ENCODE measurements at places on chromosomes 3 and 15.

- DNase-seq: no peak
Observed at GRCh38 chr3:116084999-116085791, 360.1 kb downstream of the LSAMP start.

GRCh38 chr15:81885135-81885534, 160.7 kb downstream of the MEX3B start:
- no peak for DNase-seq

DNA sequence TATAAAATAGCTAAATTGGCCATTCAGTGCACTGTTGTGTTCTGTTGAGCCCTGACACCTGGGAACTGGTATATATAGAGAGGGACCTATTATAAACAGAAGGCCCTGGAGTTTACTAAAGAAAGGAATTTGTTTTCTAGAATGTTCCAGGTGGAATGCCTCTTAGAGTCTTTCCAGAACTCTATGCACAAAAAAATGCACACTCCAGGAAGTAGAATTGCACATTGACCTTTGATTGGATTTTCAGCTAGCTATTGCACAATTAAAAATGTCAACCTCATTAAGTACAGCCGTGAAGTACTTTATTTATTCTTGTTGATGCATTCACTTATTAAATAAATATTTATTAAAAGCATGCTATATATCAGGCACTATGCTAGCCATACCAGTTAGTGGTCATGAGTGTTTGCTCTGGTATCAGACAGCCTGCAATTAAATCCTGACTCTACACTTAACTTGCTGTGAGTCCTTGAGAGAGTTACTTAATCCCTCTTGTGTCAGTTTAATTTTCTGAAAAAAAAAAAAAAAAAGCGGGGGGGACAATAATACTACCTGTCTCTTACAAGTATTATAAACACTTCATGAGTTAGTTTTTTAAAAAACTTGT, 40.8 kb downstream of the NDUFB4 start:
- no peak for DNase-seq

GRCh38 chr3:159660901-159661300, 327.7 kb upstream of the IL12A start:
- no peak for DNase-seq

DNA sequence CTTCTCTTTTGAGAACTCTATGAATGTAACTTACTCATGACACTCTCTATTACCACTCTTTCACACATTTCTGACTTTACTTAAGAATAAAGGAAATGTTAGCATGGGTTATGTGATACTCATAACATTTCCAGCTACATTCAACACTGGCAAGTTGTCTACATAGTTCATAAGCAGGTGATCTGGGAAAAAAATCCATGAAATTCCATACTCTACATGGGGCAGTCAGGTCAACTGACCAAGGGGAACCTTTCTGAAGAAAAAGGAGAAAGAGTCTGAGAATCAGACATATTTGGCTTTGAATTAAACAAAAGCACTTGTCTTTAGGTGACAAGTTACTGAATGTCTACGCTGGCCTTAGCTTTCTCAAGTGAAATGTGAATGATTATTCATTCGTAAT, 329.1 kb upstream of the ROBO1 start:
- DNase-seq: no peak

DNA sequence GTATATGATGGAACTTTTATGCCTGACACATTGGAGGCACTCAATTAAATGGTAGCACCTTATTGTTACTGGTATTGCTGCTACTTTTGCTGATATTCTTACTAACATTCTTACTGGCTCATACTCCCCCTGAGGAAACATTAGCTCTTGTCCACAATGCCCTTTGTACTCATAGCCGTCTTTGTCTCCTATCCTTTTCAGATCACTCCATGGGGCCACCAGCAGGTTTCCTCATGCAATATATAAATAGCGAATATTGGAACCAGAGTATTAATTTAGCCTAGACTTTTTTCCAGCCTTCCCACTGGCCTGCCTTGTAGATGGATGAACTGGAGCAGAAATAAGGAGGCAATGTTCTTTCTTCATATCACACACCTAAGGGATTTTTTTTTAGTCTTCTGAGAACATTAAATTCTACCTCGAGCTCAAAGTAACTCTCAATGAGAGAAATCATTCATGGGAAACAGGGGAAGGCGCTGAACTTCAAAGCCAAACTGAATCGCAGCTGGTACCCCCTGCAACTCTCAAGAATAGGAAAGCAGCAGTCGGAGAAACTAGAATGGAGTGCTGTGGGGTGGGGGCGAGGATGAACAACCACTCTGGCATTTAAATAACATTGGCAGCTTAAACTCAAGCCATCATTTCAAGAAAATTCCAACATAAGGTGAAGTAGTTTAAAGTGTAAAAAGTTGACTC, 300.3 kb downstream of the TAFA4 start:
- no peak for DNase-seq

All from CD4-positive, alpha-beta T cell treated with Interleukin-2 at 100 ng/mL for 4 hours (primary cell).